Activated CD4-positive, alpha-beta memory T cell treated with anti-CD3 and anti-CD28 coated beads, Interleukin-2, amount 10 ng/mL, durations not matched to agents 7 days and 5 days (primary cell): ENCODE measurements at places on chromosomes 7 and 10.
A peak's percentile ranks its signal among the peaks of the same experiment; 100 is the strongest.

- peak; percentile 22 for DNase-seq
Measured at GRCh38 chr10:104925232-104925851, 284.3 kb downstream of the SORCS3 start.

DNA sequence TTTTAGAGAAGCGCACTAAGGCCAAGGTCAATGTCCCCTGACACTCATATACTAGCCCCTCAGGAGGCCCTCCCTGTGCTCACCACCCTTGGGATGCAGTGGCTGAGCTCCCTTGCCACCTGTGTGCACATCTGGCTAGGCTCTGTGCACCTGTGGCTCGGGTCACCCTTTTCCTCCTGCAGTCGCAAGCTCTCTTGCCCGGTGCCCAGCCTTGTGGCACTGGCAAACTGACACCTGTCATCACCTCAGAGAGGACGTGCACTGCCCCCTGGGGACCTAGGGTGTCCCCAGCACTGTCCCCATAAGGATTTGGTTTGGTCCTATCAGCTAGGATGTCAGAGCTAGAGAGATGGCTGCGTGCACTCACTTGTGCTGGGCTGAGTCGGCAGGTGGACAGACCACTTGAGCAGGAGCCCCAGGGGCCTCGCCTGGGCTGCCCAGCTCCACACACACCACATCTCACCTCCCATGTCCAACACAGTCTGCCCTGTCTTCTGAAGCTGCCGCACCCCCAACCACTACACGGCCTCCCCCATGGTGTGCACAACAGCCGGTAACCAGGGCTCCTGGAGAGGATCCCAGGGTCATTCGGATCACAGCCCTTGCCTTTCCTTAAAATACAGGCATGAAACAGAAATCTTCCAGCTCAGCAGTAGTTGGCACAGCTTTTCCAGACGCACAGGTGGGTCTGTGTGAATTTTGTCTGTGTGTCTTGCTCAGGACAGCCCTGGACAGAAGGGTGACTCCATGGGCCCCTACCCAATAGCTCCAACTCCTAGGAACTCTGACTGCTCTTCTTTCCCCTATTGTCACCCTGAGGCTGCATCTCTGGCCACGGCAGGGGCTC, 111.0 kb downstream of the GRID1 start:
- DNase-seq, result no peak

DNA sequence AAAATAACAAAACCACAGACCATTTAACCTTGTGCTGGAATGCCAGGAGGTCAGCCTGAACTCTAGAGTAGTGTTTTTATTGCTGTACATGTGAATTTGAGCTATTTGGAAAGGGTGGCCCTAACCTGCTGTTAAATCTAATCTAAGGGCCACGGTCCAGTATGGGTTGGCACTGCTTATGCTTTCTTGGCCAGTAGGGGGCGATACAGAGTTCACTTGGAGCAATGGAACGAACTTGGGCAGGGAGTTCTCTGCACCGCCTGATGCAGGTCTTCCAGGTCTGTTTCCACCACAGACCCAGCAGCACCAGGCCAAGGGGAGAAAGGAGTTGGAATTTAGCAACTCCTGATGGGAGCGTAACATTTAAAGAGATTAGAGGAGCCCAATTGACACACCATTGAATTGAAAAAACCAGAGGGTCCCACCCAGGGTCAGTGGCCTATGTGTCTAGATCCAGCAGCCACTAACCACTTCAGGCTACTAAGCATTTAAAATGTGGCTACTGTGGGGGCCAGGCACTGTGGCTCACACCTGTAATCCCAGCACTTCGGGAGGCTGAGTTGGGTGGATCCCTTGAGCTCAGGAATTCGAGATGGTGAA, 75.7 kb upstream of the EFCAB10 start:
- DNase-seq, result peak; percentile 71

GRCh38 chr7:155799514-155799913, 12.7 kb downstream of the SHH start:
- DNase-seq, result no peak

- no peak for DNase-seq
Measured at GRCh38 chr7:39952374-39952773, 2.3 kb downstream of the CDK13 start.

DNA sequence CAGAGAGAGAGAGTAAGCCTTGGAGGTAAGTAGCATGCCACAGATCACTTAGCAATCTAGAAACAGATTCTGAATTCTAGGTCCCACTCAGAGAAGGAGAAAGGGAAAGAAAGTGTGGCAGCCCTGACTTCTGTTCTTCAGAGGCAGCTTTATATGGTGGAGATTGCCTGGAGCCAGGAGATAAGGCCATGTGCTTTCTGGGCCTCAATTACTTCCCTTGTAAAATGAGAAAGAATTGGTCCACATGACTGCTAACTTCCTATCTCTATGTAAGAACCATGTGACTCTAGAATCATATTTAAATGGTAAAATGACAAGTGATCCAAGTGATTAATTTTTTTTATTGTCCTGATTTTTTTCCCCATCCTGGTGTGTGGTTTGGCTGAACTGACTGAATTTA, 64.1 kb downstream of the HHEX start:
- no peak for DNase-seq

- DNase-seq, result no peak
Measured at GRCh38 chr10:86663046-86663345, 5.3 kb upstream of the LDB3 start.

GRCh38 chr7:75575488-75576121, 83.5 kb downstream of the SPDYE5 start:
- no peak for DNase-seq

DNA sequence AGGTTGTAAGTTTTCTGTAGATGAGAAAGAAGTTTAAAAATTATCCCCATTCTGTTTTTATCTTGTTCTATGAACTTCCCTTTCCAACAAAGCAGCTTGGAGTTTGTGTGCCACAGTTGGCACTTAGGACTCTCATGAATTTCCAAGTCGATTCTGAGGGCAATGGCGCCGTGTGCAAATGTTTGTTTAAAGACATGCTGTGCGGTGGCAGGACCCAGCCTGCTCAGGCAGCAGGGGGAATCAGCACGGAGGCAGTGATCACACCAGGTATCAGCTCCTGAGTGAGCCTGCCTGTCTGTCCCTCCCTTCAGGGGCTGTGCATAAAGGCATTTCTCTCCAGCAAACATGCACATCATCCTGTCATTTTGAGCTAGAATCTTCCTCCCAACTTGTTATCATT, 109.8 kb upstream of the WDR11 start:
- no peak for DNase-seq

GRCh38 chr7:2819161-2819953, 24.8 kb downstream of the GNA12 start:
- DNase-seq, result no peak

GRCh38 chr10:133104068-133104962, 16.6 kb downstream of the ADGRA1 start:
- DNase-seq, result no peak

DNA sequence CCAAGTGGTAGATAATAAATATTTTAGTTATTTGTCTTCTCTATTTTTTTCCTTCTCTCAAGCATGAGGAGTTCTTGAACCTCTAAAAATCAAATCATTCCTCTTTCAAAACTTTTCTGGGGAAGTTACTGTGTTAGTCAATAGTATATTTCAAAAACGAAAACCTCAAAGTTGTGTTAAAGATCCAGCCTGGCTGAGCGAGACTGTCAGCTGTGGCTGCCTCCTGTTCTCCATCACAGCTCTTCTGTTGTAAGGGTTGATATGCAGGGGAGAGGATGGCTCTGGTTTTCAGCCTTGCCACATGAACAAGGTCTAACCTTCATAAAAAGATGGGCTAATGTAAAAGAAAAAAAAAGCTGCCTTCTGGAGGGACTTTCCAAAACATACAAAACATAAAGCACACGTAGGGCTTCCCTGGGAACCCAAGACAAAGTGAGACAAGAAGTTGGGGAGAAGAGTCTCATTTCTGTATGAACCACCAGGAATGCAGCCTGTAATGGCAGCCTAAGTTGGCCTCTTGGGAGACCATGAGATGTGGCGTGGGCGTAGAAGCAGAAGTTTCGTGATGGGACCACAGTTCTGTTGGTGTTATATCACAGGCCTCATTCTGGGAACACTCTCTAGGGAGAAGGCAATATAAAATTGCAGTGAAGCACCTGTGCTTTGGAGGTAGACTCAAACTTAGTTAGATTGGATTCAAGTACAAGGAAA, 77.9 kb upstream of the FHIP2A start:
- DNase-seq, result no peak

DNA sequence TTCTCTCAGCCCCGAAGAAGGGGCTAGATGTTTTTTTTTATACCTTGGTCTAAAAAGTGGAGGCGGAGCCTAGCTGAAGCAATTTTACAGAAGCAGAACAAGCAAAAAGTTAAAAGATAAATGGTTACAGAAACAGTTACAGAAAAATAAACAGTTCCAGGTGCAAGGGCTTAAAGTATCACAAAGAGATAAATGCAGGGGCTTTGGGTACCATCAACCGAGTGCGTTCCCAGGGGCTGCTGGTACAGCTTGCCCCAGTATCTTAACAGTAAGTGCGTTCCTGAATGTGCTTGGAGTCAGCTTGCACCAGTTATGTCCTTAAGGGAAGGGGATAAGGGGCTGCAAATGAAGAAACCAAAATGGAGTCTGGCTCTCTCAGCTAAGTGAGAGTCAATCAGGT, 173.9 kb upstream of the MBL2 start:
- DNase-seq, result no peak

GRCh38 chr7:74223711-74224510, 14.1 kb downstream of the LAT2 start:
- DNase-seq, result no peak

- no peak for DNase-seq
Measured at GRCh38 chr10:49094646-49095045, 20.7 kb downstream of the VSTM4 start.
